Brain (organoid and tissue), 16 donors: ENCODE measurements at places on chromosomes 13 and 19.
A peak's percentile ranks its signal among the peaks of the same experiment; 100 is the strongest.

DNA sequence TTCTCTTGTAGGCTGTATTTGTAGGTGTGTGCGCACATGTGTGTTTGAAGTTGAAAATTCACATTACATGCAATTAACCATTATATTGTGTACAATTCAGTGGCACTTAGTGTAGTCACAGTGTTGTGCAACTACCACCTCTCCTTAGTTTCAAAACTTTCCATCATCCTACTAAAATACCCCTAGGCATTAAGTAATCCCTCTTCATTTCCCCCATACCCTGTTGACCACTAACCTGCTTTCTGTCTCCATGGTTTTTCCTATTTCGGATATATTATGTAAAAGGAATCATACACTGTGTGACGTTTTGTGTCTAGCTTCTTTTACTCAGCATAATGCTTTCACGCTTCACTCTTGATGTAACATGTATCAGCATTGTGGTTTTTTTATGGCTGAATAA lies 16.1 kb downstream of the LSM14A start:
- DNase-seq, result no peak

DNA sequence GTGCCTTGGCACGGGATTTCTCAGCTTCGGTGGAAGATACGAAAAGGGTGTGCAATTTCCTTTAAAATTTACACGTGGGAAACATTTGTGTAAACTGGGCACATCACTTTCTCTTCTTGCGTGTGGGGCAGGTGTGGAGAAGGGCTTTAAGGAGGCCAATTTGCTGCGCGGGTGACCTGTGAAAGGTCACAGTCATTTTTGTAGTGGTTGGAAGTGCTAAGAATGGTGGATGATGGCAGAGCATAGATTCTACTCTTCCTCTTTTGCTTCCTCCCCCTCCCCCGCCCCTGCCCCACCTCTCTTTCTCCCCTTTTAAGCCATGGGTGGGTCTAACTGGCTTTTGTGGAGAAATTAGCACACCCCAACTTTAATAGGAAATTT lies 7.2 kb downstream of the SLITRK5 start:
- no peak for DNase-seq

DNA sequence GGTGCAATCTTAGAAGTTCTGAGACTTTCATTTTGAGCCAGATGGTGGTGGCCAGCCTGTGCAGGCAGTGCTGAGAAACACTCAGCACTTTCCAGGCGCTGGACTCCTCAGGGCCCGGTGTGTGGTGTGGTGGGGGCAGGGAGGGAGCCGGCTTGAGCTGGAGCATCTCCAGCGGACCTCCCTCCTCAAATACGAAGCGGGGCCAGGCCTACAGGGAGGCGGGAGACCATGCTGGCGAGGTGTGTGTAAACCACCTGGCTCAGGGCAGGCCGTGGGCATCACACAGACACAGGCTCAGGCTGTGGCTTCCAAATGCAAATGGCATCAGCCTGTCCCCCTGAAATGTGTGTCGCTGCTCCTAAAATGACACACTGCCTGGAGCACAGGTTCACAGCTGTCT lies 33.3 kb upstream of the RANBP3 start:
- no peak for DNase-seq

GRCh38 chr19:48991873-48992580 lies 1.1 kb downstream of the GYS1 start:
- no peak for DNase-seq

DNA sequence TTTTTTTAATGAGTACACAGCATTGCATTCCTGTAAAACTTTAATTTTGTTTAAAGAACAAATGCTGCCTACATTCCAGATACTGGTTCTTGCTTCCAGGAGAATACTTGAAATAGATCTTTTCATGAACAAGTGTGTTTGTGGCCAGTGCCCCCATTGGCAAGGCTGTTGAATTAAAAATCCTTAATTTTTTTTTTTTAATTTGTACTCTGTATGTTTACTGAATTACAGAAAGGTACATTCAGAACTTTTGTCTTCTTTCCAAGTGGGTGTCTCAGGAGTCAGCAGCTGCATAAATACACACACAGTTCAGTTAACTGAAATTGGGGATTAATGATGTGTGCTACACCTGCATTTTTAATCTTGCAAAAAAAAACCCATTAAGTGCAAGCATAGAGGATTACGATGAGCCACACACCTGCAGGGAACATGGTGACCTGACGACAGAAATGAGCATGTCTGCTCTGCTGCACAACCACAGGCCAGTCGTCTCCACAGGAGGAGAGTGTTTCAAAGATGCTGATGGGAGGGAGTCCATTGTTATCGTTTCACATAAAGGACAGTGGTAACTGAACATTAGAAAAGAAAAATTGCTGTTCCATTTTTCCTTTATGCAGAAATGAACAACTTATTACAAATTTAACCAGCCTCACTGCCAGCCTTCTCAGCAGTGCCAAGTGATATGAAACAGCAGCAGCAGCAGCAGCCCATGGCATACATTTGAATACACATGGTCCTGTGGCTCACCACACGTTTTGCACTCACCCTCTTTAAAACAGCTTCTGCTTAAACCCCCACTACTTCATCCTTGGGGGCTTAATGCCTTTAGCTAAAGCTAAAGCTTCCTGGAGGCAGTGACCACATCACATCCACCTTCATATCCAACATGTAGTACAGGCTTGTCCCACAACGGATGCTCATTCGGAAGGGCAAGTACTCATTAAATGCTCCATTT lies 72.3 kb upstream of the RFC3 start:
- DNase-seq, result peak; percentile 61

DNA sequence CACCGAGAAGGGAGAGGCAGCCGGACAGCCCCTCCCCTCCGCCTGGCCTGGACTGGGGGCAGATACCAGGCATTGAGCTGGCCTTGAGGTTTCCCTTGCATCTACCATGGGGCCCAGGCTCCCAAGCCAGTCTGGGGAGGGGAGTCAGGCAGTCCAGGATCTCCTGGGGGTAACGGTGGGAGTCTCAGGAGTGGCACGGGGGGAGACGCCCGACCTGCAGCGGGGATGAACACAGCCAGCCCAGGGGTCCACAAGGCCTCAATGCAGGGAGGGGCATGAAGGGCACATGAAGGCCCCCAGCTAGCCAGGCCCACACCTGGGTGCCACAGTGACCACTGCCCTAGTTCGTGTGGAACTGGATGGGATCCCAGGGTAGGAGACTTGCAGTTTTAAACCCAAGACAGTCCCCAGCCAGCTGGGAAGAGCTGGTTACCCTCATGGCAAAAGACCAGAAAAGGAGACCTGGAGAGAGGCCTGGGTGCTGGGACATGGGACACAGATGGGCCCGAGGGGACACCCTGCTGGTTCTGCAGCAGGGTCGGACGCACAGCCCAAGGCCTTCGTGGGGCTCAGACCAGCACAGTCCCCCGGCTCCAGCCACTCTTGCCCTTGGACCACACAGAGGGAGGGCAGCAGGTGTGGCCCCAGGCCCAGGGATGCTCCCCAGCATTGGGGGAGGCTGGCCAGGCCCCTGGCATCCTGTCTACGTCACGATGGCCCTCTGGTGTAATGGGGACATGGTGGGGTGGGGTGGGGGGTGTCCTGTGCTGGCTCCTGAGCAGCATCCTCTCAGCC lies 4.6 kb upstream of the UQCR11 start:
- no peak for DNase-seq

DNA sequence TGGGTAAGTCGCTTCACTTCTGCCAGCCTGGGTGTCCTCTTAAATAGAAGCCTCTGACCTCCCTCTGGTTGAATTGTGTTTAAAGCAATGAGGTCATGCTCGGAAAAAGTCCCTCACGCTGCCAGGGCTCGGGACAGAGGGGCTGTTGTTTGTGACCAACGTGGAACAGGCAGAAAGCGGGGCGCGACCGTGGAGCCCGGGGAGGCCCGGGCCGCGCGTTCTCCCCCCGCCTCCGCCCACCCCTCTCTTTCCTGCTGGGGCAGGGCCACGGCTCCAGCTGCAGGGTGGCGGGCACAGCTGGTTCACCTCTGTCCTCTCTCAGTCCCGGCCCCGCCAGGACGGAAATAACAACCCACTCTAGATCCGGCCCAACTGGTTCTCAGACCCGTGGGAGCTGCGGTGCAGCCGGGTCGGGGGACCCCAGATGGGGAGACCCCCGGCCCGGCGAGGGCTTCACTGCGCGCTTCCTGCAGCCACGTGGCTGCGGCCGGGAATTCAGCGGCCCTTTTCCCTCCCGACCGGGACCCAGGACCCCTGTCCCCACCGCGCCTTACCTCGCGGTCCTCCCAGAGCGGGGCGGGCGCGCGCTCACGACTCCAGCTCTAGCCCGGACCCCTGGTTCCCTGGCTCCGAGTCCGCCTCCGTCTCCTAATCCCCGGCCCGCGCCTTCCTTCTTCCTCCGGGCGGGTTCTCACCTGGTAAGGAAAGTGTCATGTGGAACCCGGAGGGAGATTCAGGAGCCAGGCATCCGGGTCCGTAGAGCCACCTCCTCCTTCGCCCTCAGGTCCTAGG lies 1.9 kb downstream of the CDC42EP5 start:
- DNase-seq, result no peak

DNA sequence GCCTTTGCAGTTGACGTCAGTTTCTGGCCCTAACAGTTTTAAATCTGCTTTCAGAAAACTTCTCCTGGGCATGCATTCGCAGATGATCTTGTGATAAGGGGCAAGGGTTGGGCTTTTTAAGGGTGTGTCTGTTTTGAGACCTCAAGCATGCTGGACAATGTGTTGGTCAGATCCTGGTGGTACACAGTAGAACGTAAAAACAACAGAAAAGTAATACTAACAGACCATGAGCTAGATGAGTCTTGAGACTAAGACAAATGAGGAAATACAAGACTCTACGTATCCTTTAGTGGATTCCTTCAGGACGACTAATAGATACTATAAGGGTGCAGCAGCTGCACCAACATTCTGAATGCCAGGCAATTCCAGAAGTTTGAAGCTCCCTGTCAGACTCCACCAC lies 237.6 kb downstream of the DNAJC15 start:
- no peak for DNase-seq

DNA sequence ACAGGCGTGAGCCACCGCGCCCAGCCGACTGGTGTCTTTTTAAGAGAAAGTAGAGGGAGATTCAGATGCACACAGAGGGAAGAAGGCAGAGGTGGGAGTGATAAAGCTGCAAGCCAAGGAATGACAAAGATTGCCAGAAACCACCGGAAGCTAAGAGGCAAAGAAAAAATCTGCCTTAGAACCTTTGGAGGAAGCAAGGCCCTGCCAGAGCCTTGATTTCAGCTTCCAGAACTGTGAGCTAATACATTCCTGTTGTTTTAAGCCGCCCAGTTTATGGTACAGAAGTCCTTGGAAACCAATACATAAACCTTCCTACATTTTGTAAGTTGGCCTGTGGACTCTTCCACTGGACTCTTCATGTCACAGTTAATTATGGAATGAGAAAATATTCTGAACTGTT lies 71.7 kb upstream of the SOX21 start:
- DNase-seq, result no peak

DNA sequence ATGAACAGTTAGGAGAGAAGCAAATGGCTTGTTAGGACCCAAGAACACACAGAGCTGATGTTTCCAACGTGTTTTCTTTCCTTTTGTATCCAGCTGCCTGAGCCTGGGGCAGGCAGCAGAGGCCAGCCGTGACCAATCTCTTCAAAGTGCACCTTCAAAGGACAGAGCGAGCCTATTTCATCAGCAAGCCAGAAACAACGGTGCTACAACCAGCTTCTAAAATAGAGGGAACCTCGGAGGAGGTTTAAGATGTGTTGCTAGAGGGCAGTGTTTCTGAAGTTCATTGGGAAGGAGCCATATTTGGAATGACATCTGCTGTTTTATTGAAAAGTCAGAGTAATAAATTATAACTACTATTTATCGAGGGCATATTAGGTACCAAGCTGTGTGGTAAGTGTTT lies 56.2 kb upstream of the RFC3 start:
- no peak for DNase-seq

DNA sequence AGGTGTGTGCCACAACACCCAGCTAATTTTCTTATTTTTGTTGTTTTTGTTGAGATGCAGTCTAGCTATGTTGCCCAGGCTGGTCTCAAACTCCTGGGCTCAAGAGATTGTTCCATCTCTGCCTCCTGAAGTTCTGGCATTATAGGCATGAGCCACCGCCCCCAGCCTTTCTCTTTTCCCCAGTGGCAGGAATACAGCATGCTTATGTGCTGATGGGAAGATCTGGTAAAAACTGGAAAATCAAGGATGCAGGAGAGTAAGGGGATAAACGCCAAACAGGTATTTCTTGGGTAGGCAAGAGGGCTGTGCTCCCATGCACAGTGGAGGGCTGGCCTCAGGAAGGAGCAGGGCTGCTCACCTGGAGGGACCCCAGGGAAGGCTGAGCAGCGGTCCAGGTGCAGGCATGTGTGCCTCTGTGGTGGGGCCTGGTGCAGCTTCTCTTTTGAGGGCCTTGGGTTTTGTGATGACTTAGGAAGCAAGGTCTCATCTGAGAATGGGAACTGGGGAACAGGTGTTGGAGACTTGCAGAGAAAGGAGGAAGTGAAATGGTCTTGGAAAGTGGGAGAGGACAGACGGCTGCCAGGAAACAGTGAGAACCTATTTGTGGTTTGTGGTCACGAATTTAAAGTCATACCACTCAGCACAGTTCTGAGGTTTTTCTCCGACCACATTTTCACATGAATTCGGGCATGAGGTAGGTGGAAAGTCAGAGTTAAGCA lies 106.5 kb downstream of the TEX26 start:
- DNase-seq, result no peak

- DNase-seq, result no peak
Measured at GRCh38 chr13:20337884-20338551, 105.9 kb upstream of the GJB6 start.

GRCh38 chr13:79778741-79779460 lies 297.9 kb downstream of the NDFIP2 start:
- DNase-seq, result no peak

- DNase-seq, result no peak
Measured at GRCh38 chr19:411723-412355, 2.9 kb upstream of the C2CD4C start.

GRCh38 chr19:49217382-49217781 lies 59.8 kb downstream of the TRPM4 start:
- DNase-seq, result no peak

DNA sequence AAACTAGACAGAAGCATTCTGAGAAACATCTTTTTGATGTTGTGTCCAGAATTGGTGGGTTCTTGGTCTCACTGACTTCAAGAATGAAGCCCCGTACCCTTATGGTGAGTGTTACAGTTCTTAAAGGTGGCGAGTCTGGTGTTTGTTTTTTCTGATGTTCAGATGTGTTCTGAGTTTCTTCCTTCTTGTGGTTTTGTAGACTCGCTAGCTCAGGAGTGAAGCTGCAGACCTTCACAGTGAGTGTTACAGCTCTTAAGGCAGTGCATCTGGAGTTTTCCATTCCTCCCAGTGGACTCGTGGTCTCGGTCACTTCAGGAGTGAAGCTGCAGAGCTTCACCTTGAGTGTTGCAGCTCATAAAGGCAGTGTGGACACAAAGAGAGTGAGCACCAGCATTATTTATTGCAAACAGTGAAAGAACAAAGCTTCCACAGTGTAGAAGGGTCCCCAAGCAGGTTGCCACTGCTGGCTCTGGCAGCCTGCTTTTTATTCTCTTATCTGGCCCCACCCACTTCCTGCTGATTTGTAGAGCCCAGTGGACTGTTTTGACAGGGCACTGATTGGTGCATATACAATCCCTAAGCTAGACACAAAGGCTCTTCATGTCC lies 1820.8 kb downstream of the UQCRFS1 start:
- DNase-seq, result no peak

GRCh38 chr19:31314849-31315629 lies 34.2 kb downstream of the TSHZ3 start:
- peak; percentile 40 for DNase-seq

- peak; percentile 59 for DNase-seq
Measured at GRCh38 chr13:27450921-27451471, 632 bp upstream of the MTIF3 start.

- DNase-seq, result no peak
Measured at GRCh38 chr13:63120883-63121282, 1705.2 kb upstream of the PCDH20 start.

GRCh38 chr19:13979244-13979615 lies 26.9 kb downstream of the RFX1 start:
- DNase-seq, result no peak

- no peak for DNase-seq
Measured at GRCh38 chr13:80224468-80224867, 116.5 kb downstream of the SPRY2 start.
